ENCODE measurements at places on chromosomes 2 and 18.

DNA sequence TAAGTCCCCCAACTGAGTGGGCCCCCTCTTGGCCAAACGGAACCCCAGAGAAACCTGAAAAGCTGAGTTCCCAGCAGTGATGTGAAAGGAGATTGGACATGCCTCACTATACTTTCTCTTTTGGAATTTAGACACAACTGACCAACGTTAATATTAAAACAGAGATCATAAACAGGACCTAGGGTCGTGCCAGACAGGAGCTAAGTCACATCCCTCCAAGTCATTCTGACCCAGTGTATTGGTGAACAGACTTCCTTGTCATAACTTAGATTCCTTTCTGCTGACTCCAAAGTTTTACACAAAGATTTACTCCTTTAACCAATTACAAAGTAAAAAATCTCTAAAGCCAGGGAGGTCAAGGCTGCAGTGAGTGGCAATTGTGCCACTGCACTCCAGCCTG, 46.9 kb downstream of the UXS1 start:
- no peak for DNase-seq

DNA sequence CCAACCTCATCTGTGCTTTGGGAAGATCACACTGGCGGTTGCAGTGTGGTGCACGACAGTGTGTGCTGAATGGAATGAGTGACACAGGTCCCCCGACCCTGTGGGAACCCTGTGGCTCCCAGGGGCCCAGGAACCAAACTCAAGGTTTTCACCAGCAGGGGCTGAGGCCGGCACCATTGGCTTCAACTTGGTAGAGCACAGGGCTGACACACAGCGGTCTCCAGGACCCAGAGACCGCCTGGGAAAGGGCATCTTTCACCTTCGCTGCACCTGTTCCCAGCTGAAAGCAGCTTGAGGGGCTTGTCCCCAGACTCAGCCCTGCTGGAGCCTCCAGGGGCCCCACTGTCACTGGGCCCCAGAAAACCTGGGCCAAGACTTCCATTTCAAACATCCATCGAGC, 59.0 kb upstream of the ODC1 start:
- no peak for DNase-seq

DNA sequence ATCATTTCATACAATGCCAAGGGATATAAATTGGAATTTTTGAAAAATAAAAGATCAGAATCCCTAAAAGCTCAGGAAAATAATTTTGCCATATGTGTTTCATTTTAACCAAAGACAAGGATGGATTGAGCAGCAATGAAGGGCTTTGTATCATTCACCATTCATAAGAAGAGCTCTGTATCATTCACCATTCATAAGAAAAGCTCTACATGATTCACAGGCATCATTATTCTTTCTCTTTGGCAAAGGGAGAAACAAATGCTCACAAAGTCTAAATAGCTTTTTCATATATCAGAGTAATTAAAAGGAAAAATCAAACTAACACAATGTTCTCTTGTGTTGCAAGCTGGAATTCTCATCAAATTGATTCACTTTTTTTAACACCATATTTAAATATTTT, 169.1 kb upstream of the MC4R start:
- no peak for DNase-seq

GRCh38 chr2:131036269-131036668, 57.0 kb downstream of the FAM168B start:
- no peak for DNase-seq

- DNase-seq, result no peak
Observed at GRCh38 chr2:40396124-40396523, 55.8 kb downstream of the SLC8A1 start.

- DNase-seq, result no peak
Observed at GRCh38 chr2:215611609-215612386, 175.9 kb upstream of the FN1 start.

- peak; percentile 10 for DNase-seq
Observed at GRCh38 chr2:199488772-199489400, 31.1 kb upstream of the SATB2 start.

DNA sequence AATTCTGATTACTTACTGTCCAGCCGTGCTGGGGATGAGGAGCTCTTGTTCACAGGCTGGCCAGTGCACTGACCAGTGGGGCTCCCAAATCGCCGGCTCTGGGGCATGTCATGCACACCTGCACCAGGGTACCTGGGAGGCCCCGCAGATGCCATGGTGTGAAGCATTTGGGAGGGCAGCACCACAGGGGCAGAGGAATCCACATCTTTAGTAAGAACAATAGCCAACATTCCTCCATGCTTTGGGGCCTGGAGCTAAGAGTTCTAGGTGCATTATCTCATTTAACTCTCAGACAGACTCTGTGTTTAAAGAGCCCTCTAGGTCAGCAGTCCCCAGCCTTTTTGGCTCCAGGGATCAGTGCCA, 104.2 kb downstream of the ACKR3 start:
- DNase-seq, result no peak

Data from non-pigmented ciliary epithelial cell (primary cell).